ENCODE measurements at places on chromosomes 3 and 15.
A peak's percentile ranks its signal among the peaks of the same experiment; 100 is the strongest.

- no peak for DNase-seq
These were observed 24.3 kb downstream of the FILIP1L start for GRCh38 chr3:100089812-100090668.

DNA sequence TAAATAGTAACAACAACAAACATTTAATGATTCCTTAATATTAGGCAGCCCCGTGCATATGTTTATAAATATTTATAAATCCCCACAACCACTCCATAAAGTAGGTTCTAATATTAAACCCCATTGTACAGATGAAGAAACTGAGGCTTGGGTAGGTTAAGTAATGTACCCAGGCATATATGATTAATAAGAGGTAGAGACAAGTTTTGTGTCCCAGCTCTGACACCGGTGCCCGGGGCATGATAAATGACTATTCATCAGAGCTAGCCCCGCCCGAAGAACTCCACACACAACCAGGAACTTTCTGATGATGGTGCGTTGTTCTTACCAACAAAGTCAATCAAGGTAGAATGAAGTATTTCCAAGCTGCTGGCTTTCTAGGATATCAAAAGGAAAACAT is 19.4 kb downstream of the CDCP1 start:
- no peak for DNase-seq

- DNase-seq: peak; percentile 85
These were observed at the start of gene PLXNB1 for GRCh38 chr3:48429960-48430707. Gene PLXNB1, minus strand, starts transcription at chr3:48430086. Its CDS starts 5,475 bp downstream, at chr3:48424611.

- DNase-seq: peak; percentile 11
These were observed 172.2 kb downstream of the SSR3 start for GRCh38 chr3:156382458-156383346.

- DNase-seq: no peak
These were observed 333.7 kb upstream of the EPHA3 start for GRCh38 chr3:88773766-88774165.

- DNase-seq: peak; percentile 45
These were observed 28.8 kb downstream of the MECOM start for GRCh38 chr3:169634618-169635236.

- no peak for DNase-seq
These were observed 248.0 kb downstream of the THSD4 start for GRCh38 chr15:71362987-71363968.

GRCh38 chr3:170808041-170808440 is 62.0 kb downstream of the RPL22L1 start:
- no peak for DNase-seq

GRCh38 chr15:53978253-53978906 is at the start of gene UNC13C:
Gene UNC13C, plus strand, starts transcription at chr15:53978441. Its CDS starts 34,463 bp downstream, at chr15:54012904.
- peak; percentile 63 for DNase-seq

GRCh38 chr3:129481766-129482332 is 41.8 kb downstream of the IFT122 start:
- DNase-seq: no peak

DNA sequence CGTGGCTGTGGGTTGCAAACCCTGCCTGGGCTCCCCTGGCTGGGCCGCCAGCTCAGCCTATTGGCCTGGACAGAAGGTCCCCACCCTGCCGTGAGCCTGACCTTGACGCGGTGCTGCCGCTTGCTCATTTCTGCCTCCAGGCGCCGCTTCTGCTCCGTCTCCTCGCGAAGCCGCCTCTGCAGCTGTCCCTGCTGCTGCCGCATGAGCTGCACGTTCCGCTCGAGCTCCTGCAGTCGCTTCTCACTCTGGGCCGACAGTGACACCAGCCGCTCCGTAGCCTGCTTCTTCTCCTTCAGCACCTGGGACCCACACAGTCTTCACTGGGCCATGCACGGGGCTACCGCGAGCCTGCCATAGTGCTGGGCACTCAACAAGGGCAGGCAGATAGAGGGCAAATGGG is 21.7 kb downstream of the KIF7 start:
- DNase-seq: no peak

DNA sequence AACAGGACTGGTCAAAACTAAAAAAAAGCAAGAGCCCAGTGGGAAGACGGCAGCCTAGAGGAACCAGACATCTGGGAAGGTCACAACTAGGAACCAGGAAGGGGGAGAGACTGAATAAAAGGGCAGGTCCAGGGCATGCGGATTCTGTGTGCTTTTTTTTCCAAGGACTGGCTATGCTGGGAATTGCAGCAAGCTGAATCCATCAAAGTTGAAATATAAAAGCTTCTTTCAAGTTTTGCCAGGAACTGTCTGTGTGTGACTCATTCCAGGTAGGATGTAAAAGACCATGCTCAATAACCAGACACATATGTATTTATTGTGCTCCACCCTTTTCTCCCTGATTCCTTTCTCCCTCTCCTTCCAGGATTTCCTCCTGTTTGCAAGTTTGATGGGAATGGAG is 47.9 kb upstream of the CCDC80 start:
- no peak for DNase-seq

DNA sequence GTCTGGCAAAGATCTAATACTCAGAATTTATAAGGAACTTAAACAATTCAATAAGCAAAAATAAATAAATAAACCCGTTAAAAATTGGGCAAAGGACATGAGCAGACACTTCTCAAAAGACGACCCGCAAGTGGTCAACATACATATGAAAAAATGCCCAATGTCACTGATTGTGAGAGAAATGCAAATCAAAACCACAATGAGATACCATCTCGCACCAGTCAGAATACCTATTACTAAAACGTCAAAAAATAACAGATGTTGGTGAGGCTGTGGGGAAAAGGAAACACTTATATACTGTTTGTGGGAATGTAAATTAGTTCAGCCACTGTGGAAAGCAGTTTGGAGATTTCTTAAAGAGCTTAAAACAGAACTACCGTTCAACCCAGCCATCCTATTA is 188.0 kb upstream of the MRPL3 start:
- DNase-seq: no peak

GRCh38 chr3:154901278-154901677 is 178.8 kb upstream of the MME start:
- DNase-seq: no peak

GRCh38 chr3:24023197-24023596 is 78.1 kb downstream of the NR1D2 start:
- no peak for DNase-seq

DNA sequence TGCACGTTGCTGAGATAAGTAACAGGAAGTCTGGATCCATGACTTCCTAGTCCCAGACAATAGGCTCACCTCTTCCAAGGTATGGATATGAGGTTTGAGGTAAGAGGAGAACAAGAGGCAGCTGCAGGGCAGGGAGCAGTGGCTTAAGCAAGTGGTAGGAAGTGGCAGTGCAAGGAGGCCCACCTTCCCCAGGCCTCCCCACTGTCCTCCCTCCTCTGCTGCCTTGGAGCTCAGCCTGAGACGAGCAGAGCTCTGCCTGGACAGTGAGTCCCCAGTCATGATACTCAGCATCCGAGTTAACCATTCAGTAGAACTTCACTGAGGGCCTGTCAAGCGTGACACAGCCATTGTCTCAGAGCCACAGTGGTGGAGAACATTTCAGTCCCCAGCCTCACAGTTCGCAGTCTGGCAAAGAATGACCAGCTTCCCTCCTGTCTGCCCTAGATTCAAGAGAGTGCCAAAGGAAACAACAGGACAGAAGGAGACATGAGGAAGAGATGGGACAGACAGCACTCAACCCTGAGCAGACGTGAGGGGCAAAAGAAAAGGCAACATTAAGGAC is 41.4 kb upstream of the BOC start:
- DNase-seq: no peak

DNA sequence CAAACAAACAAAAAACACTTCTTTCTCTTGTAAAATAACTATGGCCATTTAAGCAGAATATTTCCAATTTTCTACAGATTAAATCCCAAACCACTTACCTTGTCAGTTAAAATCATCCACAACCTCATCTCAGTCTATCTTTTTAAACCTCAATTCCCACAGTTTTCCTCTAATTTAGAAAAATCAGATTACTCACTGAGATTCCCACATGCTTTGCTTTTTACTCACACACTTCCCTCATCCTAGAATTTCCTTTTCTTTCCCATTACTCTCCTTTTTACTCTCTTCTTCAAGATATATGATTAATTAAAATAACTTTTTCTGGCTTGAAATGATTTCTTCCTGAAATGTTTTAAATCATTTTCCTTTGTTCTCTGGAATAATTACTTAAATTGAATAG is 790.7 kb downstream of the ROBO1 start:
- DNase-seq: no peak

GRCh38 chr3:34284959-34285826 is 486.8 kb downstream of the PDCD6IP start:
- DNase-seq: no peak

DNA sequence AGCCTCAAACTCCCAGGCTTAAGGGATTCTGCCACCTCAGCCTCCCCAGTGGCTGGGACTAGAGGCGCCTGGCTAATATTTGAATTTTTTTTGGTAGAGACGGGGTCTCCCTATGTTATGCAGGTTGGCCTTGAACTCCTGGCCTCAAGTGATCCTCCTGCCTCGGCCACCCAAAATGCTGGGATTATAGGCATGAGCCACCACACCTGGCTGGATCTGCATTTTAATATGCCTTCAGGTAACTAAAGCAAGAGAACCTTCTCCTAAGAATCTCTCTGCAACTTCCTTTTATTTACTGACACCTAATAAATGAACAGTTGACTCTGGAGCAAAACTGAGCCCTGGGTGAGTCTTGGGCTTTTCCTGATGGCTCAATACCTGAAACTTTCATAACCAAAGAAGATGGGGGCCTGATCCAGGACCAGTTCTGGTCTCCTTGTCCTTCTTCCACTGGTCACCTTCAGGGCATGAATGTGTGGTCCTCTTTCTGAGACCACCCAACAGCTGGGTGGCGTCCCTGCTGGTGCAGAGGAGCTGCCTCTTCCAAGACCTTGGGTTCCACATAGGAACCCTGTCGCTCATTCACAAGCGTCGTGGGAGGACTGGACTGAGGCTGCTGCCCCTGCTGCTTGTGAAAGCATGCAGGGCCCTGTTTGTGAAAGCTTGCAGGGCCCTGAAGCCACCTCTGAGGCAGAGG is 28.2 kb downstream of the CCR9 start:
- no peak for DNase-seq

DNA sequence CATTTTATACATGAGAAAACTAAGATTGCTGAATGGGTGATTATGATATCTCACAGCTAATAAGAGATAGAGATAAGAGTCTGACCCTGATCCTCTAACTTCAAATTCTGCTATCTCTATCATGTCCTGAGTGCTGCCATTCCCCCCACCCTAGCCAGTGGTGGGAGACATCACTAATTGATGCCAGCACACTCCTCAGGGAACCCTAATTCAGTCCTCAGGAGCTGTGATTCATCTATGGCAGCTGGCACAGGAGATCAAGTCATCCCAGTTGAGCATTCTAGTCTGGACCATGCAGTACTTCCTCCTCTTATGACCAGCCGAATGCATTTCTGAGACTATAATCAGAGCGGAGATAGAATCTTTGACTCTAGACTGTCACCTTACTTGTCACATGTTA is 71.9 kb downstream of the SYNM start:
- DNase-seq: no peak

DNA sequence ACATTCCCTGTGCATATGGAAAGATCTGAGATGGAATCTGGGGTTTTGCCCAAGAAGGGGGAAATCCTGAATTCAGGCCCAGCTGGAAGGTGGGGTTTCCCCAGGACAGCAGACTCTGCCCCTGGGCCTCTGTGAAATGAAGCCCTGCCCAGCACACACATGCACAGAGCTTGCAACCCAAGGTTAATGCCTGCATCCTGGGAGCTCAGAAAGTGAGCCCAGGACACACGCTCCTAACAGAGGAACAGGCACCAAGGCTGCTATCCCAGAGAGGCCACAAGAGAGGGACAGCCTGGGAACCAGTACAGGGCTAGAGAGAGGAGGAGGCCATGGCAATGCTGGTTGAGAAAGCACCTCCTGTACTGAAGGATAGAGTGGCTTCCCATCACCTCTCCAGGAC is 16.1 kb downstream of the SEMA5B start:
- no peak for DNase-seq

DNA sequence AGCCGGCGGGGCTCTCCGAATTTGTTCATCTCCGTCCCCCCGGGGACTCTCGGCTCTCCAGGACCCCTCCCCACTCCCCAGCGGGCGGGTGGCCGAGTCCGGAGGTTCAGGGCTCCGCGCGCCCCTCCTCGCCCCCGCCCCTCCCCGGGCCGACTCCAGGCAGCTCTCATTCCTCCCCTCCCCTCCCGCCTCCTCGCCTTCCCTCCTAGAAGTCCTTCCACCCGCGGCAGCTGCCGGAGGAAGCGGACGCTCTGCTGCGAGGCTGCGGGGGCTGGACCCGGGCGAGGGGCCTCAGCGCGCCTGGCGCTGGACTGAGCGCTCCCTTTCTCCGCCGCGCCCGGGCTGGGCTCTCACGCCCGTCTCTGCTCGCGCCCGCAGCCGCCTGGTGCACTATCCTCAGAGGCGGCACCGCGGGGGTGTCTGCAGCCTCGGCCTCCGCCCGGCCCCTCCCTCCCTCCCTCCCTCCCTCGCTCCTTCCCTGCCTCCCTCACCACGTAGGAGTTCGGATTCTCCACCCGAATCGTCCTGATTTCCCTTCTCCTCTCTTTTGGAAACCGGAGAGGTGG is at the start of gene ROBO2:
TSS of gene ROBO2 (plus strand) at position 494 of the 566 bp plus-strand sequence. CDS start 687 bp downstream, outside the sequence.
- peak; percentile 12 for DNase-seq

- DNase-seq: no peak
These were observed 10.3 kb downstream of the TIMP4 start for GRCh38 chr3:12148183-12148940.

GRCh38 chr3:30368978-30369377 is 237.4 kb upstream of the TGFBR2 start:
- no peak for DNase-seq

GRCh38 chr15:99844150-99844549 is 110.9 kb upstream of the LYSMD4 start:
- no peak for DNase-seq

- DNase-seq: no peak
These were observed 177.3 kb downstream of the NFKBIZ start for GRCh38 chr3:102026656-102027055.

- no peak for DNase-seq
These were observed 5.9 kb upstream of the TKT start for GRCh38 chr3:53261712-53262111.

GRCh38 chr15:29682361-29682760 is 139.9 kb downstream of the TJP1 start:
- no peak for DNase-seq

DNA sequence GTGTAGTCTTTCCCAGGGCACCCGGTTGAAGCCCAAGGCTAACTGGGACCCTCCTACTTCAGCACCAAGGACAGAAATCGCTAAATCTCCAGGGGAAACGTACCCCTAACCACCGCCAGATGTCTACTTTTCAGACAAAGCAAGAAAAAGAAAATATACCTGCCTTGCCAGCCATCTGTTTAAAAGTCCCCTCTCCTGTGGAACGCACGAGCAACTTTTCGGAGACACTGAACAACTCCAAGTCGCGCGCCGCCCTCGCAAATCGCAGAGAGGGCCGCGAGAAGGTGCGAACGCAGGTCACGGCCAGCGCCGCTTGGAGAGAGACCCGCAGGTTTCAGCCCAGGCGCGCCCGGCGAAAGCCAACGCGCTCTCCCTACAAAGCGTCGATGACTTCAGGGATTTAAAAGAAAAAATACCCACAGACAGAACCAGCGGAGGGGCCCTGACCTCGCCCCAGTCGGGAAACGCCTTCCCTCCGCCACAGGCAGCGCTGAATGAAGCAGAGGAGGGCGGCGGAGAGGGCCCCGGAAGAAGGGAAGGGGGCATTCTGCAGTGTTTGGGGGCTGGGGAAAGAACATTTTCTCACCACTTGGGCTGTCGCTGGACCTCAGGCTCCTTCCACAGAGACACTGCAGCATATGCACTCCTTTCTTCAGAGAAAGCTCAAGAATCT is 213.1 kb downstream of the FGF12 start:
- peak; percentile 30 for DNase-seq

- DNase-seq: no peak
These were observed 255.6 kb upstream of the LMCD1 start for GRCh38 chr3:8246070-8246469.
